ENCODE measurements at places on chromosomes 6 and 20.
A peak's percentile ranks its signal among the peaks of the same experiment; 100 is the strongest.

DNA sequence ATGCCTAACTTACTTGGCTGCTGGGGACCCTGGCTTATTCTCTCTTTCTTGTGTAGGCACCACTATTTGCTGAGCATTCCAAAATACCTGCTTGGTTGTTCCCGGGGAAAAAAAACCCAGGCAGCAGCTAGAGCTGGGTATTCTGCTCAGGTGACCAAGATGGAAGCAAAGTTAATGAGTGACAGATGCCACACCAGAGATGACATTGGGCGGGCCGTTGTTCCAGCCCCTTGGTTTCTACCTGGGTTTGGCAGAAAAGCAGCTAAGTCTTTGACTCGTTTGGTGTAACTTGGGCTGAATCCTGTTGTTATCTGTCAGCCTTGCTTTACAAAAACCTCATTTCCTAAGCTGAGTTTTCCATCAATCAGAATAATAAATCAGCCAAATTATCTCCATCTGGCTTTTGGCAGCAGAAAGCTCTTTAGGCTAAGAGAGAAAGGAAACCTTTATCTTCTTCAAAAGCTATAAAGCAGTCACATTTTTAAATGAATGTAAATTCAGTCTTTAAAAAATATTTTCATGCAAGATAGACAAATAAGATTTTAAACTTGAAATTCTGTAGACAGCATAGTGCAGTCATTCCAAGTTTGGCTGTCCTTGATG lies 202.0 kb upstream of the GMDS start:
- DNase-seq = no peak

DNA sequence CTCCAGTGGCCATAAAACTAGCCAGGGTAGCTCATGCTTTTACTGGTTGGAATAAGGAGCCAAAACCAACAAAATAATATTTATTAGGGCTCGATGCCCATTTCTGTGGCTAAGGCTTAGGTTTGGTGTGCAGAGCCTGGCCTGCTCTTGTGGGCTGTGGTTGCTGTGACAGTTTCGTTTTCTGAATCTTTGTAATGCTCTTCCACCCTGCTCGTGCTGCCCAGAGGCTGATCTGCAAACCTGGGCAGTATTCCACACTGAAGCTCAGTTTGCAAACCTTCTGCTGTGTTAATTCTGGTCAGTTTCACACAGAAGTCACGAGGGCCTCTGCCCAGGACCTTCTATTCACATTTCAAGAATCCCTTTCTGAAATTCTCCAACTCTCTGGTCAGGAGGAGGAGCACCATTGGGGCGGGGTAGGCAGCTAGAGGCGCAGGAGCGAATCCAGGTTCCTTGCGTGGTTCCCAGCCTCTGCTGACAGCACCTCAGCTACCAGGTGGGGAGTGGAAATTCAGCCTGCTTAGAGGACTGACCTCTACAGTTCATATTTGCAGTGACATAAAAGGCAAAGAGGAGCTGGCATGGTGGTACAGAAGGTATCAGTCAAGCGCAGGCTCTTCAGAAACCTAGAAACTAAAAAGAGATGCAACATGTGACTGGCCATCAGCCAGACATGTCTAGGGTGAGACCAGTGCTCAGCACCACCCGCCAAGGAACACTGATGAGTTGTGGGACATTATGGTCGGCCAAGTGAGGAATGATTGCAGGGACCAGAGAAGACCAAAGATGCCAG lies 14.3 kb upstream of the C20orf144 start:
- DNase-seq = peak; percentile 47

- DNase-seq = no peak
Measured at GRCh38 chr20:42074944-42075343, 456.8 kb upstream of the CHD6 start.

GRCh38 chr6:157982102-157982562 lies 469 bp downstream of the SYNJ2 start:
- DNase-seq = no peak

- no peak for DNase-seq
Measured at GRCh38 chr6:160439751-160440150, 91.6 kb downstream of the SLC22A3 start.

GRCh38 chr20:56111961-56112730 lies 106.8 kb upstream of the CBLN4 start:
- no peak for DNase-seq

DNA sequence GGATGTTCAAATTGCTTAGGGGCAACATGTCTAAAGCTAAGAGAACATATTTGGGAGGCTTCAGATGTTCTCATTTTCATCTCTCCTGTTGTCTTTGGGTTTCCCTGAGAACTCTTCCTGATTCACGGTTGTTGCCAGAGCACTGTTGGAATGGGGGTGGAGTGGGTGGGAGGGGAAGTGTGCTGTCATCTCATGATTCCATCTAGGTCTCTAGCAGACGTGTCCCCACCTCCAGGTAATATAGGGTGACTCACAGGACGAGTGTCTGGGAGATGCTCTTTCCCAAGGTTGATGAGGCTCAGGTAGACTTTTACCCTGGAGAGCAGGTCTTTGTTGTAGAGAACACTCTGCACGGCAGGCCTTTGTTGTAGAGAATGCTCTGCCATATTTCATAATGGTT lies 636.9 kb downstream of the QKI start:
- DNase-seq = no peak

GRCh38 chr20:53162251-53162835 lies 190.2 kb downstream of the TSHZ2 start:
- DNase-seq = no peak

DNA sequence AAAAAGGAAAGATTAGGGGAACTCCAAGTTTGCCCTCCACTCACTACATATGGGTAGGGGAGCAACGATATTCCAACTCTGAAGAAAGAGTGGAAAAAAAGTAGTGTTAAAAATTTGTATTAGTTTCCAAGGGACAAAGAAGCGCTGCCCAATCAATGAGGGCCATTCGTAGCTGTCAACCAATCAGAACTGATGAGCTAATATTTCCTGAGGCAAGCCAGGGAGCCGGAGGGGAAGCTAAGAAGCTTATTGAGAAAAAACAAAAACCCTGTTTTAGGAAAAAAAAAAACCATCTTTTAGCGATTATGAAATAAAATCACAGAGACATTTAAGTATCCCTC lies 59.5 kb downstream of the TRIM38 start:
- DNase-seq = peak; percentile 94

- DNase-seq = no peak
Measured at GRCh38 chr6:150887978-150888563, 22.6 kb downstream of the MTHFD1L start.

- peak; percentile 31 for DNase-seq
Measured at GRCh38 chr20:44706301-44707017, 8.7 kb upstream of the CCN5 start.

DNA sequence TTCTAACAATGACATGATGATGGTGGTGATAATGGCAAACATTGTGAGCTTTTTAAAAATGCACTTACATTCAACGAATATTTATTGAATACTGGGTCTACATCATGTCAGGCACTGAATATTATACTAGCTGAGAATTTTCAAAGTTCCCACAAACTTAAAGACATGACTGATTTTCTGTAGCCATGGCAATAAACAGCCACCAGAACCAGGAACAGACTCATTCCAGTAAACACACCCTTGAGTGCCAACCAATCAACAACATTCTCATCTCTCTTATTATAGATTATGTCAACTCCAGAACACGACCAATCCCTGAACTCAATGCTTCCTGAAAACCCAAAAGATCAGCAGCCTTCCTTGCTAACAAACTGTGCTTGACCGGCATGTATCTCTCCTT lies 212.4 kb upstream of the RUNX2 start:
- no peak for DNase-seq

GRCh38 chr6:108744244-108744972 lies 103.8 kb upstream of the ARMC2 start:
- DNase-seq = no peak

GRCh38 chr6:55176958-55177357 lies 2.6 kb downstream of the HCRTR2 start:
- peak; percentile 11 for DNase-seq

DNA sequence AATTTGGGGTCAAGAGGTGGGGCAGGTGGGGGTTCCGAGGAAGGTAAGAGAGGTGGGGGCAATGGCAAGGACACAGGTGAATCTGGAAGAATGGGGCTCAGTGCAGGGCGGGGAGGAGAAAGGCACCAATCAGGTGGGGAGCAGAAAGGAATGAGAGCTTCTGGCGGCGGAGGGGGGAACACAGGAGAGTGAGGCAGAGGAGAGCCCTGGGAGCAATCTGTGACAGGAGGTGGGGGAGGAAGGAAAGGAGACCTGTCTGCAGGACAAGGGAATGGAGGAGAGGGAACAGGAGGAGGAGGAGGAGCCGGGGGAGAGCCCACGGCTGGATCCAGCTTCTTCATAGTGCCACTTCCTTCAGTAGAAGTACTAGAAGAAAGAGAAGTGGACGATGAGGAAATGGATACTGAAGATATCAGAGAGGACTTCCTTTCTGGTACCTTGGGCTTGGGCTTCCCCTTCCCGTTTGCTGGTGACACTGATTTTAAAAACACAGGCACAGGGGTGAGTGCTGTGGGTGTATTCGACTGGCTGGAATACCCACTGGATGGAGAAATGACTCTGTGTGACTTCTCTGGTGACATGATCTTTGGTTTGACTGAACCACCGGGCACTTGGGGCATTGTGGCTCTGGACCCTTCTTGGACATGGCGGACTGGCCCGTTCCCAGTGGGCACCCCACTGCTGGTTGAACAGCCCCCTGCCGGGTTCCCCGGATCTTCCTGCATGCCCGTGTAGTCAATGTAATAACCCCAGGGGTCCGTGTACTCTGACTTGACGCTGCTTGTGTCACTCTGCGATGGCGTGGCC lies 27.4 kb downstream of the HEBP2 start:
- DNase-seq = no peak

GRCh38 chr20:62704341-62704948 lies 4.2 kb upstream of the NTSR1 start:
- peak; percentile 94 for DNase-seq

DNA sequence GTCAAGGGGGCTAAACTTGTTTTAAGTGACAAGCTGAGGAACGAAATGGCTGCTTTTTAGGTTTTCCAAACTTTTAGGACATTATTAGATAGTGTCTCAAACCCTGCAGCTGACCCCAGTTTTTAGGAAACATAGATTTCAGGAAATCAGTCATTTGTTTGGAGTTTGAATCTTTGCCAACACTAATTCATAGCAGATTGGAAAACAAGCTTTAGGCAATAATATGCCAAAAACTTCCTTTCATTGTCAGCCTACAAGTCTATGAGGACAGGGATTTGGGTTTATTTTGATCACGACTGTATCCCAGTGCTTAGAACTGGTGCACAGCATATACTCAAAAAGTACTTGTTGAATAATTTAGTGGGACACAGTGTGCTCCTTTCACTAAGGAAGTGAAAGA lies 123.2 kb downstream of the TINAG start:
- DNase-seq = no peak

GRCh38 chr20:64077541-64077875 lies 1.8 kb downstream of the RGS19 start:
- no peak for DNase-seq

GRCh38 chr20:57089699-57090144 lies 176.7 kb downstream of the BMP7 start:
- DNase-seq = no peak

- DNase-seq = no peak
Measured at GRCh38 chr20:38757145-38757775, 9.0 kb downstream of the ACTR5 start.

DNA sequence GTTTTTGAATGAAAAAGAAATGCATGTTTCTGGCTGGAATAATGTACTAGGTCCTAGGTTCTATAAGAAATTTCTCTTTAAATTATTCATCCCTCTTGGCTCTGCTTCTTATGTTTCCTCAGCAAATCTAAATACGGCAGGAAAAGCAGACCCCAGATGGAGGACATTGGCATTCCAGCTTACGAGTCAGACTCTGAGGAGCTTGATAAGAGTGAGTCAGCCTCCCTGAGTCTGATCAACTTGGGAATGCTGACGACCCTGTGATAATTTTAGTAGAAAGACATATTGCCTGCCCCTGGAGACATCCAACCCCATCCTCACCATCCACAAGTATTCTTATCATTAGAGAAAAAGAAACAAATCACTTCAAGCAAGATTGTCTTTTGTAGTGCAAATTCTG lies 509.7 kb upstream of the MARCKS start:
- DNase-seq = no peak

DNA sequence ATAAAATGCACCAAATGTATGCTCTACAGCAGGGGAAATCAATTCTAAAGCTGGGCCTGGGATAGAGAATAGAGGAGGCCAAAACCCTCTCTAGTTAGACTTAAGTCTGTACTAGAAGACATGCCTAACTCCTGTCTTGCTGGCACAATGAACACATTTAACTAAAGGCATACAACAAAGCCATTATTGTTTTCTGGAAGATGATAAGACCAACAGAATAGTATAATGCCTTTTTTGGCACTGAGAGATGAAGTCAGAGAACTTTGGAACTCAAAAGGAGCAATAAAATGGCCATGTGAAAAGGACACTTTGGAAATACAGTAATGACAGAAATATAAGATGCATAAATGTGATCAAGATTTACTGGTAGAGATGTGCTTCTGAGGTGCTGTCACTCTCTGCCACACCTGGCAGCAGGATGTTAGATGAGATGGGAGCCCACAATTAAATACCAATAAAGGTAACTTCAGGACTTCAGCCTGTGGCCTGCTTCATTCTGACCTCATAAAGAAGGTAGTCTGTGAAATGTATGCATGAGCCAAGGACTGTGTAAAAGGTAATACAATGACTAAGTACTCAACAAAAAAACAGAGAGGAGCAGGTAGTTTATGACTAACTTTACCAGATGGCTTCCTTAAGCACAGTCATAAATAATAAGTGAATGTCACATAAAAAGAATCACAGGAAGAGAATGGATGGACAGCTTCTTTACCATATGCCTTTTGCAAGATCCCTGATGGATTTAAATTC lies 333.4 kb downstream of the BCKDHB start:
- DNase-seq = peak; percentile 10

GRCh38 chr20:36097337-36098151 lies 57.0 kb upstream of the EPB41L1 start:
- DNase-seq = no peak

DNA sequence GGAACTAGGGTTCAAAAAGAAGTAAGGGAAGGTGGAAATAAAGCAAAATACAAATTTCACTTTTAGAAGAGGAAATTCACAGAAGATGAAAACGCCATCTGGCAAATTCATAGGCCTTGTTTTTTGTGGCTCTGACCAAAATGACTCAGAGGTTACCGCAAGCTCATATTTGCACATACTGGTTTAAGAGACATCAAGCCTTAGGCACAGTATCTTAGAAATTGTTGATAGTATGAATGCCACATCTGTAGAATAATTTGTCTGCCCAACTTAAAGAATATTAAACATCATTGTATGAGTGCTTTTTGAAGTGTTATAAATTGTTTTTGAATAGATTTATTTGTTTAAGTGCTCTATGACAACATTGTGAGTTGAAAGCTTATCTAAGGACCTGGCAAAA lies 10.6 kb downstream of the TAAR1 start:
- no peak for DNase-seq

GRCh38 chr6:37140145-37140544 lies 29.8 kb upstream of the PIM1 start:
- no peak for DNase-seq

Data from spinal cord (tissue), 10 donors.